ENCODE measurements at places on chromosomes 5 and 9. TPM values are rescaled to one million over a fixed set of nuclear protein-coding genes. Genes with fewer than 3 reads are reported as not detected.

GRCh38 chr9:136122425-136123383, 4.0 kb upstream of the TMEM250 start:
- no peak overlapping the region for H3K27ac ChIP-seq
- peak overlapping the region; percentile 28 for H3K4me3 ChIP-seq
- peak; percentile 85 for DNase-seq

GRCh38 chr5:78203815-78204214, 90.7 kb downstream of the AP3B1 start:
- H3K27me3 ChIP-seq = no peaks in the 10 kb centered on the region
- no peak overlapping the region for H3K4me3 ChIP-seq
- no peaks in the 10 kb centered on the region for H3K4me1 ChIP-seq
- DNase-seq = no peak

DNA sequence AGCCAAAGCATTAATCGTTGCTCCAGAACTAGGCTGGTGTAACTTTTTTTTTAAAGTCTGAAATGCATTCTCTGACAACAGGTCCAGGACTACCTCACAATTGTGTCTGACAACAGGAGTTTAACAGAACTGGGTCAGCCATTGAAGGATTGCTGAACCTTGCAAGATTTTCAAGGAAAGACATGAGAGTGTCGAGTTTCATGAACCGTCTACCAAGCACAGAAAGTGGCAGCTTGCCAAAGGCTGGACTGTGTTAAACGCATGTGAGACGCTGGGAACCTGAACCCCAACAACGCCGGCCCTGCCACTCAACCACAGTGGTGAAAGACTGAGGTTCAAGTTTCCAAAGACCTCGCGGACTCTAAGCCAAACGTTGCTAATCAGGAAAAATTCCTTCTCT, 79.1 kb downstream of the LHFPL2 start:
- no peaks in the 10 kb centered on the region for H3K27me3 ChIP-seq
- peak; percentile 28 for DNase-seq
- H3K4me1 ChIP-seq = peaks cover 38% of the 10 kb centered on the region
- no peak overlapping the region for H3K27ac ChIP-seq
- no peaks in the 10 kb centered on the region for H3K36me3 ChIP-seq

- H3K4me1 ChIP-seq = no peaks in the 10 kb centered on the region
- H3K36me3 ChIP-seq = no peaks in the 10 kb centered on the region
- H3K27ac ChIP-seq = no peak overlapping the region
- H3K4me3 ChIP-seq = no peak overlapping the region
These were observed 75.1 kb upstream of the FER start for GRCh38 chr5:108672639-108673038.

The PTGDS gene
- polyA plus RNA-seq = 2,970 TPM

The GPX8 gene
- polyA plus RNA-seq = 10.9 TPM

The TXNDC8 gene
- not detected for polyA plus RNA-seq

The GKAP1 gene
- 24.0 TPM for polyA plus RNA-seq

The GABRB2 gene
- under 0.01 TPM for polyA plus RNA-seq
